Activated CD8-positive, alpha-beta memory T cell treated with anti-CD3 and anti-CD28 coated beads for 24 hours (primary cell): ENCODE measurements at places on chromosomes 4 and X.

GRCh38 chr4:94605241-94605805 is 152.4 kb upstream of the BMPR1B start:
- DNase-seq, result no peak

GRCh38 chrX:30308263-30309138 is 689 bp downstream of the NR0B1 start:
- DNase-seq, result no peak

- no peak for DNase-seq
These were observed 31.9 kb downstream of the ADRA2C start for GRCh38 chr4:3797831-3798790.

DNA sequence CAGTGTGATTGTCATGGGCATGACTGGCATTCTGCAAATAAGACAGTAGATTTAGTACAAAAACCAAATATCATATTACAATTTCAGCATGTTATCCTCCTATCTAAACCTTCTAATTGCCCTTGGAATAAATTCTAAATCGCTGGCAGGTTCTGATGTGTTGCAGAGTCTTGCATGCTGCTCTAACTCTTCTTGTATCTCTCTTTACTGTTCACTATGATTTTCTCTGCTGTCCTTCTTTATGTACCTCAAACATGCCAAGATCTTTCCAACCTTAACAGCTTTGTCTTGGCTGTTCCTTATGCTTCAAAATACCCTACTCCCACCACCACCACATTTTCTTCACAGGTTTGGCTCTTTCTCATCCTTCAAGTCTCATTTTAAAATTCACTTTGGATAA is 43.0 kb upstream of the KCNIP4 start:
- no peak for DNase-seq

DNA sequence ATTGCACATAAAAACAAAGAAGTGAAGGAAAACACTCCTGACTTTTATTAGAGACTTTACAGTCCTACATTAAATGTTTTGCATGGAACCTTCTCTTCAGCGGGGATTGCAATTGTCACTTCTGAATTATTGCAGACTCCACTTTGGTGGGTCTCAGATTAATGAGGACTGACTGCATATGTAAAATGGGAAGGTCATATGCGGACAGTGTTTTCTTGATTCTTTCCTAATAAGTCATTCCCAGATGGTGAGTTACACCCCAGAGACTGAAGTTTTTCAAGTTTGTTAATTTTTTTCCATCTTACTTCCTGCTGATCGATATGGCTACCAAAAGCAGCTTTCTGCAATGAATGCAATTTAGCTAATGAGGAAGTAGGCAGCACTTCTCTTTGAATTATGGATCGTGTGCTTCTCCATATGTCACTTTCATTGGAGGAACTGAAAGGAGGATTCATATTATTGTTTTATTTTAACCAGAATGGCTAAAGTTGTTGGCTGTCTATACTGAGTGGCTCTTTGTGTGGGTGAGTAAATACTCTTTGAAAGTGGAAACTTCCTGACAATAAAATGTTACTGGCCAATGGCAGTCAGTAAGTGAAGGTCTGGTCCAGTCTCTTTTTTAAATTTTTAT is 119.3 kb upstream of the CLNK start:
- DNase-seq, result no peak

GRCh38 chr4:106522839-106523238 is 154.3 kb upstream of the GIMD1 start:
- no peak for DNase-seq

DNA sequence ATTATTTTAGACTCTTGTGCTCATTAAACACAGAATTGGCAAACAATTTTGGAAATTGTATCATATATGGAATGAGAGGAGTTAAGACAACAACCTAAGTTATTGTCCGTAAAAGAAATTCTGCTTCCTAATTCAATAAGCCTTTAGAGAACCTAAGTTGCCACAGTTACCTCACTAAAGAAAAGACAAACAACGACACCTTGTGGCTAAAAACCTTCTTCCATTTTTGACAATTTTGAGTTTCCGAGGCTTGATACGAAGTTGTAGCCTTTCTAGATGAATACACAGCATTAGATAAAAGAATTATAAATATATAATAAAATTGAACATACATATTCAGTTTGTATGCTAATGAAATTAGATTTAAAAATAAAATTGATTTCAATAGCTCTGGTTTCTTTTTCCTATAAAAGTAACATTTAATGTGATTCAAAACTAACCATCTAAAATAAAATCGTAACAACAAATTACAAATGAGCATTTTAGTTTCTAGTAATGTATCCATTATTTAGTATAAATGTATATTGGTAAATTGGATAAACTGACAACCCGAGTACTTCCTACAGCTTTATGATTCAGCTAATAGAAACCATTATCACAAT is 275.1 kb downstream of the GPM6A start:
- no peak for DNase-seq

GRCh38 chrX:49978176-49978575 is 55.8 kb downstream of the CLCN5 start:
- no peak for DNase-seq

DNA sequence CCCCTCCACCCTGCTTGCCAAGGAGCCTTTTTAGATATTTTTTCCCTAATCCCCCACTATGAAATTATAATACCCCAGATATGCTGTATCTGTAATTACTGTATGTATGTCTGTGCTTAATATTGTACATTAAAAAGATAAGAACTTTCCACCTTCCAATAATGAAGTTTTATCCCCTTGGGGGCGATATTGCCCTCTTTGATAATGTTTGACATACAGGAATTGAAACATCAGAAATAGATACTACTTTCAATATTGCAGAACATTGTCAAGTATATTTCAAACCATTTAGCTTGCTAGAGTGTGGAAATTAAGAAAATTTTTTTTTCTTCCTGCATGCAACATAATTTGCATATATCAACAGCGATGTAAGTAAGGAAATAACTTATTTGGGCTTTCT is 58.9 kb downstream of the NAF1 start:
- no peak for DNase-seq

DNA sequence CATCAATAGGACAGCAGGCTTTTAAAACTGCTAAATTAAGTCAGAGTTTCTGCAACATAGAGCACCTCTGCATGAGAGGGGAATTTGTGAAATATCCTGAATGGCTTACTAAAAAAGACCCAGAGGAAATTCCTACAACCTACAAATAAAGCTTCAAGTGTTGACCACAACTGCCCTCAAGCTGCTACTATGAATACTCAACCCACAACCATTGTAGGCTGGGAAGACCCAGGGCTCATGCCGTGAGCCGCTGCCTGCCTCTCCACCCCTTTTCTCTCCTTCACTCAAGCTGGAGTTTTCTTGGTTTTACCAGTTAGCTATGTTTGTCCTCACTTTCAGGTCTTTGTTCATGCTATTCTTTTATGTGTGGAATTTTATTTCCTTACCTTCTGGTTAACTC is 151.6 kb downstream of the EMCN start:
- DNase-seq, result no peak
